ENCODE measurements at places on chromosomes 2 and 18. TPM values are rescaled to one million over a fixed set of nuclear protein-coding genes. Genes with fewer than 3 reads are reported as not detected.

DNA sequence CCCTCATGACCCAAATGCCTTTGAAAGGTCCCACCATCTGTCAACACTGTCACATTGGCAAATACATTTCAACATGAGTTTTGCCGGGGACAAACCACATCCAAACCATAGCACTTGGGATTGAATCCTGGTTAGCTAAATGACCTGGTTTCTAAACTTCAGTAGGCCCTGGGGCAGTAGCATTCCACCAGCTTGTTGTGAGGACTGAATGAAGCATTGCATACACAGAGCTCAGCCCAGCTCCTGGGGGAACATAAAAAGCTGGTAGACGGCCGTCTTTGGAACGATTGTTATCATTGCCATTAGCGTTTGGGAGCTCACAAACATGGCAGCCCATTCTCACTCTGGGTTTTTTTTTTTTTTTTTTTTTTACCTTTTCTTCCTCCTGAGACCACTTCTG lies 57.5 kb upstream of the CXCR4 start:
- DNase-seq, result no peak

Gene CKAP2L
- total RNA-seq, result 0.98 TPM

- DNase-seq, result no peak
Measured at GRCh38 chr2:118865106-118865505, 17.7 kb upstream of the EN1 start.

- no peak for DNase-seq
Measured at GRCh38 chr2:64910972-64911433, 78.2 kb upstream of the SLC1A4 start.

GRCh38 chr2:8918412-8918811 lies 81.0 kb upstream of the KIDINS220 start:
- no peak for DNase-seq

All from T-cell (primary cell).